ENCODE measurements at places on chromosomes 2 and 18. TPM values are rescaled to one million over a fixed set of nuclear protein-coding genes. Genes with fewer than 3 reads are reported as not detected.

- DNase-seq, result no peak
Observed at GRCh38 chr2:200741468-200742202, 70.1 kb upstream of the BZW1 start.

DNA sequence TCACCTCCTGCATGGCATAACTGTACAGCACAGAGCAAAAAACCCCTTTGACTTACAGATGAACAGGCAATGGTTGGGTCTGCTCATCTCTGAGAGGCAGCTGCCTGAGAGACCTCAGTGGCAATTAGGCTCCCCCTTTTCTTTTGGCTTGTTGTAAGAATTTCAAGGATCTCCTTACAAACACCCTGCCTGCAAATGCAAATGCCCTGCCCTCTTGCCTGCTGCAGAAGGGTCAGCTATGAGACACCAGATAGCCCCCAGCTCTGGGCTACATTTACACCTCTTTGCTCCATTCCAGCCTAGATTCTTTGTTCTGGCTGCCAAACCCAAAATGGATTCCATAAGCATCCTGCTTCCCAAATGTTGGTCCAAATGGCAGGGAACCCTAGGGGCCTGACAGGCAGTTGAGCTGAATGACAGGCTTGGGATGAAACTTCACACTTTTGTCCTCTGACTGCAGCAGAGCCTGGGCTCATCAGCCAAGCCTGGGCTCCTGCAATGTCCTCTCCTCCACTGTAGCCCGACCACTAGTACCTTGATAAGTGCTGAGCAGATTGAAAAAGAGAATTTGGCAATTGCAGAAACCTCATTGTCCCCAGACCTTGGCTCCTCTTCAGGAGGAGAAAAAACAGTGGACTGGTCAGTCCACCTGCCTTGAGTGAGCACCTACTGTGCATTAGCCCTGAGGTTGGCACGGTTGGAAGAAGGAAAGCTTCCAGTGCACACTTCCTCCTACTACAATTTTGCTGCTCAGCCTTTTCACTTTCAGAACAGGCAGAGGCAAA is 678.3 kb downstream of the BCL11A start:
- no peak for DNase-seq

DNA sequence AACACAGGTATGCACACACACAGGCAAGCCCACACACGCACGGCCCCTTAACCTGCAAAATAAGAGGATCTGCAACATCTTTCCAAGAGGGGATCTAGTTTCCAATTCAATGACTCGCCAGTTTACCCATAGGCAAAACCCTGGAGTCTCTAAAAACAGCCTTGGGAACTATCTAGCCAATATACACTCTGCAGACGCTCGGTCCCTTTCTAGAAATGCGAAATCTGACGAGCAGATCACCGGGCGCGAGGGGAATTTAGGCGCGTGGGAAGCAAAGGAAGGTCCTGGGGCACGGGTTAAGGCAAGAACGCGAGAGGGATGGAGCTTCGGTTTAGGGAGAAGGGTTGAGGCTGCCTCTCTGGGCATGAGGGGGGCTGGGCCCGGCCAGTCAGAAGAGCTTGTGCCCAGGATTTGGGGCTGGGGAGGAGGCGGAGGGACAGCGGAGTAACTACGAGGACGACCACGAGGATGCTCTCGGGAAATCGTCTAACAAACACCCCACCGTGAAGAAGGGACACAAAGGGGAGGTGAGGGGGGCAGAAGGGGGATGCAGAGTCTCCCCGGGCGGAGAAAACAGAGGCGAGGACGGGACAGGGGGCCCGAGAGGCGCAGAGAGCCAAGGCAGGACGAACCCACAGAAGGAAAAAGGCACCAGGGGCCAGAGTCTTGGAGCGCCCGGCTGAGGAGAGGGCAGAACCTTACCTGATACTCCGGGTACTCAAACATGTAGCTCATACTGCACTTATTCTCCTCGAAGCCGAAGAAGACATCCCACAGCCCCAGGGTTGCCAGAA is 542 bp downstream of the PGAP1 start:
- DNase-seq, result peak; percentile 21

GRCh38 chr2:72439892-72440291 is 292.2 kb upstream of the CYP26B1 start:
- DNase-seq, result no peak

- DNase-seq, result no peak
Observed at GRCh38 chr2:234422273-234422732, 74.6 kb downstream of the ARL4C start.

DNA sequence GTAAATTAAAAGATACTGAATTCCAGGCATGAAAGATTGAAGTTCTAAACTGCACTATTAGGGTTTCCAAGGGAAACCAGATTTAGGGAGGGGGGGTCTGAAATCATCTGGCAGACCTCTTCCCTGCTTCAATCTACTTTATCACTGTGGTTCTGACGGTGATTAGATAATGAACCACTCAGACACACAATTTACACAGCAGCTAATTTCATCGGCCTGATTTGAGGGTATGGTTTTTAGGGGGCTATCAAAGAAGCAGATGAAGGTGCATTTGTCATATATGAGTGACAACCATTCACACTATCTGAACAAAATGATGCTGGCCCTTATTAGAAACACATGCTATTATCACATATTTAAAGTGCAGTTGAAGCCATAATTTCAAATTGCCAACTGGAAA is 106.0 kb downstream of the OLA1 start:
- DNase-seq, result no peak

DNA sequence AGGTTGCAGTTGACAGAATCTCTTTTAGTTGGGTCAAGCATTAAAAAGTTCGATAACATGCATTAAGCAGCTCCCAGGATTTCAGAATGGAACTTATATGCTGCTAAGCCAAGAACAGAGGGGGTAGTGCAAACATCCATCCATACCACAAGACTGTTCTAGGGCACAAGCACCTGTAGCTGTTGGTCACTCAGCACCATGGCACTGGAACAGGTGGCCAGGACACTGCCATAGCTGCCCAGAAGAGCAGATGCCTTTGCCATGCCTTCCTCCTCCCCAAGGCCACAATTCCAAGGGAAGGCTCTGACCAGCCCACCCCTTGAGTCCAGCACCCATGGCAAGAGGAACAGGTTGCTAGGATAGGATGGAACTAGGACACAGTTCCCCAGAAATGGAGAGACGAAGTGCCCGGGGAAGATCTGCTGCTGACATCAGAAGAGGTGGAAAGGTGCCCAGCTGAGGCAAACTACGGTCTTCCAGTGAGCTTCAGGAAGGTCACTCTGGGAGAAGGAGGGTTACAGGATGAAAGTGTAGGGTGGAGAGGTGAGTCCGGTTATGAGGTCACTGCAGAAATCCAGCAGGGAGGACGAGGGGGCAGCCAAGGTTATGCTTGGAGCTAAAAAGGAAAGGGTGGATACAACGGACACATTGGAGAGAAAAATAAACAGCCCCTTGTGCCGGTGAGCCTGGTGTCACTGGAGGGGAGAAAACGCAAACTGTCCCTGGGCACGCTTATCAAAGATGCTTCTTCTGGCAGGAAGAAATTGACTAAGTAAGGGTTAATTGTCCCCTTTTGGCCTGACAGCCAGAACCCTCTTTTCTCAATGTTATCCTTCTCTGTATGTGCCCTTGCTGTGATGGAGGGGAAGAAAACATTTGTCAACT is 41.9 kb downstream of the C1QL2 start:
- no peak for DNase-seq

The TSPYL6 gene
- total RNA-seq, result not detected

The MYO1B gene
- total RNA-seq, result 2.5 TPM

The STPG4 gene
- 1.0 TPM for total RNA-seq

The IL1R1 gene
- total RNA-seq, result not detected
